ENCODE measurements at places on chromosomes 2 and 18.

DNA sequence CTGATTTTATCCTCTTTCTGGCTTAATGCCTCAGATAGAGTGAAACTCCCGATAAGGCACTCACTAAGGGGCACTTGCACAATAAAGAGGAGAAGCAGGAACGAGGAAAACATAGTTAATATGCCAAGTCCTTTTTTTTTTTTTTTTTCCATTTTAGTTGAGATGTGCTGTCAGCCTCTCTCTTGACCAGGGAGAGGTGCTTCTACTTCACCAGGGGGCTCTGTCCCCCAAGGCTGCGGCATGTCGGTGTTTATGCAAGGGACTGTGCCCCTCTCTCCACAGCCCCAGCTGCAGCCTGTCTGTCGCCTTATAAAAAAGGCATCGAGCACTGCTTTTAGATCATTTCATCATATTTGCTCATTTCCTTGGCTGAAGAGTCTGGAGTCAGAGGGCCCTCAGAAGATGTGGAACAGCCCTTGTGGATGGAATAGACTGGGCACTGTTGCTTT is 178.1 kb downstream of the SLC8A1 start:
- H3K27ac ChIP-seq: no peak overlapping the region
- no peaks in the 10 kb centered on the region for H3K36me3 ChIP-seq
- H3K4me1 ChIP-seq: no peaks in the 10 kb centered on the region
- no peak for DNase-seq
- H3K27me3 ChIP-seq: no peaks in the 10 kb centered on the region

DNA sequence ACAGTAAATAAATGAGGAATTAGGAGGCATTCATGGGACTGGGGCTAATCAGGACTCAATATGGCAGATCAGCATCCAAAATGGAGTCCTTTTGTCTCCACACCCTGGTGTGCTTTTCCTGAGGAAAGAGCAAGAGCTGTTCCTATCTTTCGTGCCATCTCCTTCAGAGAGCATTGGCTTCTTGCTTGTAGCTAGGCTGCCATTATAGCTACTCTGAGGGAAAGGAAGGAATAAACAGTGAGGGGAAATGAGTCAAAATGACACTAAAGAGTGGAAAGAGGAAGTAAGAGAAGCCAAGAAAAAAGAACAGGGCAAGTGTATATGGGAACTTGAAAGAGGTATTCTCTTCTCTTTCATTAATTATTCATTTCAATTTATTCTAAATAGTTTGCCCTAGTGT is 8.4 kb upstream of the NMI start:
- no peaks in the 10 kb centered on the region for H3K27me3 ChIP-seq
- DNase-seq: no peak
- H3K36me3 ChIP-seq: no peaks in the 10 kb centered on the region
- no peak overlapping the region for H3K27ac ChIP-seq
- no peaks in the 10 kb centered on the region for H3K4me1 ChIP-seq
- H3K4me3 ChIP-seq: no peak overlapping the region

GRCh38 chr18:79367989-79368388 is 27.7 kb upstream of the NFATC1 start:
- no peak for DNase-seq
- H3K4me3 ChIP-seq: no peak overlapping the region
- H3K36me3 ChIP-seq: no peaks in the 10 kb centered on the region
- H3K27ac ChIP-seq: no peak overlapping the region
- no peaks in the 10 kb centered on the region for H3K27me3 ChIP-seq

DNA sequence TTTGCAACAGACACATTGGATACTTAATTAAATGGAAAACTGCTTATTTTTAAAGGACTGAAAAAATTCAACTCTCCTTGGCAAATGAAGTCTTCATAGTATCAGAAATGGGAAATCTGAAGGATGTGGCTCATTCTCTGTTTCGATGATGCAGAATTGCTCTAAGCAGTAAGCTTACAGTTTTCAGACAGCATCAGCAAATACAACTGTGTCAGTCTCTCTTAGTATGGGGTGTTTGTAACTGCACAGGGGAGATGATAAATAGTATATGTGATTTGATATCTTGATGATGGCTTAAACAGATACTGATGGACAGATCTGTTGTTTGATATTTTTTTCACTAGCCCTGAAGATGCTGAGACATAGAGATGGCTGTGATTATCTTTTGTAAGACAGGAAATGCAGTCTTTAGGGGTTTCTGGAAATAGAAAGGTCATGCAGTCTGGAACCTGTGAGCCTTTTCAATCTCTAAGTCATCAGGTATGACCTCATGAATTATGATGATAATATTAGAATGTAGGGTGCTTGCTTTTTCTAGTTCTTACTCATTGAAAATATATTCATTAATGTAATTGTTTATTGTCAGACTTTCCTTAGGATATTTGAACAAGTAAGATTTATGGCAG is 84.2 kb downstream of the SLC4A10 start:
- no peak overlapping the region for H3K4me3 ChIP-seq
- H3K27ac ChIP-seq: no peak overlapping the region
- H3K4me1 ChIP-seq: no peaks in the 10 kb centered on the region
- H3K36me3 ChIP-seq: no peaks in the 10 kb centered on the region
- DNase-seq: no peak
- H3K27me3 ChIP-seq: no peaks in the 10 kb centered on the region

GRCh38 chr2:133879703-133880102 is 311.4 kb upstream of the NCKAP5 start:
- no peaks in the 10 kb centered on the region for H3K4me1 ChIP-seq
- H3K27ac ChIP-seq: no peak overlapping the region
- H3K4me3 ChIP-seq: no peak overlapping the region
- no peak for DNase-seq

- DNase-seq: no peak
- no peaks in the 10 kb centered on the region for H3K36me3 ChIP-seq
- no peak overlapping the region for H3K27ac ChIP-seq
- no peak overlapping the region for H3K4me3 ChIP-seq
Observed at GRCh38 chr2:100482741-100483140, 12.5 kb downstream of the NMS start.

- H3K4me1 ChIP-seq: no peaks in the 10 kb centered on the region
- no peaks in the 10 kb centered on the region for H3K27me3 ChIP-seq
- no peak overlapping the region for H3K4me3 ChIP-seq
Observed at GRCh38 chr2:183390109-183390508, 265.9 kb downstream of the NUP35 start.

All from PC-9 (cell line).